ENCODE measurements at places on chromosomes 16 and 17. TPM values are rescaled to one million over a fixed set of nuclear protein-coding genes. Genes with fewer than 3 reads are reported as not detected.
A peak's percentile ranks its signal among the peaks of the same experiment; 100 is the strongest.

DNA sequence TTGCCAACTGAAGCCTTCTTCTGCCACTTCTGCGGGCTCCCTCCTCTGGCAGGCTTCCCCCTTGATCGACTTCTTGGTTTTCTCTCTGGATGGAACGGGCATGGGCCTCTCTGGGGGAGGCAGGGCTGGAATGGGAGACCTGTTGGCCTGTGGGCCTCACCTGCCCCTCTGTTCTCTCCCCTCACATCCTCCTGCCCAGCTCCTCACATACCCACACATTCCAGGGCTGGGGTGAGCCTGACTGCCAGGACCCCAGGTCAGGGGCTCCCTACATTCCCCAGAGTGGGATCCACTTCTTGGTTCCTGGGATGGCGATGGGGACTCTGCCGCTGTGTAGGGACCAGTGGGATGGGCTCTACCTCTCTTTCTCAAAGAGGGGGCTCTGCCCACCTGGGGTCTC lies 6.5 kb upstream of the LASP1NB start:
- DNase-seq, result no peak

DNA sequence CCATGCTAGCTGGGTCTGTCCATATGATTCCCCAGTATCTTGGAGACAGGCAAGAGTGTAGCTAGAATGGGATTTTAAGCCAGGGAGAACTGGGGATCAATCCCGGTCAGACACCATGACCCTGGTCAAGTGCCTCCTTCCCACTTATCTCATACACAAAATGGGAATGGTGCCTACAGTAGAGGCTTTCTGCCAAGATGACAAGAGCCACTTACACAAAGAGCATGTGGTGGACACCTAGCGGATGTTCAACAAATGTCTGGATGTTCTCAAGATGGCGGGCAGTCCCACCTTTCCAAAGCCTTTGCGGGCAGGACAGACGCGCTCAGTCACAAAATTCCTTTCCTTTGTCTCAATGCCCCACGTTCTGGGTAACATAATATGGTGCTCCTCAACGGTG lies 57.3 kb downstream of the MAF start:
- DNase-seq, result no peak

The SSTR5 gene
- not detected for total RNA-seq

DNA sequence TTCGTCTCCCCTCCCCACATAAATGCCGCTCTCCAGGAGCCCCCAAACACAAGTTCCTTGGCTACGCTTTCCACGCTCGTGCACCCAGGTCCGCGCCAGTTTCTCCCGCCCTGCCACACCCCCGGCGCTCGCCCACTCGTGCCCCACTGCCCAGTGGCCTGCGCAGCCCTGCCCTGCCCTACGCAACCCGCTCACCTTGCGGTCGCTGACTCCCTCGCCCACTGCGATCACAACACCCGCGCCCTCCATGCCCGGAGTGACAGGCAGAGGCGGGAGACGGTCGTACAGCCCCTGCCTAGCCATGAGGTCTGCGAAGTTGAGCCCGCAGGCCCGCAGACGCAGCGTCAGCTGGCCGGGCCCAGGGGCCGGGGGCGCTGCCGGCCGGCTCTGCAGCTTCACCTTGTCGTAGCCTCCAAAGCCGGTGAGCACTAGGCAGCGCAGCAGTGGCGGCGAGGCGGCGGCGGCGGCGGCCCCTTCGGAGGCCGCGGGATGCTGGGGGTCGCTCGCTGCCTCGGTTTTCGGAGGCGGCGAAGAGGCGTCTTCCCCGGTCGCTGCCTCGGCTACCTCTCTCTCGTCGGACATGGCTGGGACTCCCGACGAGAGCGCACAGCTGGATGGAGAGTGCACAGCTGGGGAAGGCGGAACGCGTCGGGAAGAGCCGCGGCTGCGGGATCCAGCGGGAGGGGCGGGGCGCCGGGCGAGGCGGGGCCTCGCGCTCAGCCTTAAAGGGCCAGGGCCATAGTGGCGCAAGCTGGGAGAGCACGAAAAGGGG lies at the start of gene VAT1:
TSS of gene VAT1 (minus strand) at position 645 of the 772 bp plus-strand sequence. CDS start at position 582, 63 bp downstream.
- DNase-seq, result peak; percentile 63

The TNFRSF17 gene
- not detected for total RNA-seq

The KCTD19 gene
- total RNA-seq, result under 0.01 TPM

DNA sequence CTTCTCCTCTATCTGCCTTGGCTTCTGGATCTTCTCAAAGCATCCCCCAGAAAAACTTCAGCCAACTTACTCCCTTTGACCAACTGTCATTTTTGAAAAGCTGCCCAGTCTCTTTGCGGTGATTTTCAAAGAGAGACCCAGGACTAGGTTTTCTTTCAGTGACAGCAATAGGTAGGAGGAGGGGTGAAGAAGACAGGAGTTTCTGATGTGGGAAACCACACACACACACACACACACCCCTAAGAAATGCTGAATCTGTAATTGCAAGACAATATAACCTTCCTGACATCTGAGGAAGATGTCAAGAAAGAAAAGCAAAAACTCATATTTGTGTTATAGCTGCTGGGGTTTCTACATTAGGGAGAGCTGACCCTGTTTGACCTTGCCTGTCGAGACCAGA lies 5.2 kb downstream of the FAM20A start:
- DNase-seq, result no peak

- no peak for DNase-seq
Observed at GRCh38 chr16:29850998-29851397, 12.0 kb downstream of the CDIPT start.

The USP6 gene
- not detected for total RNA-seq

The CDYL2 gene
- total RNA-seq, result 3.9 TPM

The SENP3 gene
- total RNA-seq, result 72.8 TPM

The FZD2 gene
- total RNA-seq, result 21.3 TPM

The SULT1A4 gene
- total RNA-seq, result 1.1 TPM

- peak; percentile 18 for DNase-seq
Observed at GRCh38 chr16:85782451-85782850, 16.9 kb downstream of the EMC8 start.

DNA sequence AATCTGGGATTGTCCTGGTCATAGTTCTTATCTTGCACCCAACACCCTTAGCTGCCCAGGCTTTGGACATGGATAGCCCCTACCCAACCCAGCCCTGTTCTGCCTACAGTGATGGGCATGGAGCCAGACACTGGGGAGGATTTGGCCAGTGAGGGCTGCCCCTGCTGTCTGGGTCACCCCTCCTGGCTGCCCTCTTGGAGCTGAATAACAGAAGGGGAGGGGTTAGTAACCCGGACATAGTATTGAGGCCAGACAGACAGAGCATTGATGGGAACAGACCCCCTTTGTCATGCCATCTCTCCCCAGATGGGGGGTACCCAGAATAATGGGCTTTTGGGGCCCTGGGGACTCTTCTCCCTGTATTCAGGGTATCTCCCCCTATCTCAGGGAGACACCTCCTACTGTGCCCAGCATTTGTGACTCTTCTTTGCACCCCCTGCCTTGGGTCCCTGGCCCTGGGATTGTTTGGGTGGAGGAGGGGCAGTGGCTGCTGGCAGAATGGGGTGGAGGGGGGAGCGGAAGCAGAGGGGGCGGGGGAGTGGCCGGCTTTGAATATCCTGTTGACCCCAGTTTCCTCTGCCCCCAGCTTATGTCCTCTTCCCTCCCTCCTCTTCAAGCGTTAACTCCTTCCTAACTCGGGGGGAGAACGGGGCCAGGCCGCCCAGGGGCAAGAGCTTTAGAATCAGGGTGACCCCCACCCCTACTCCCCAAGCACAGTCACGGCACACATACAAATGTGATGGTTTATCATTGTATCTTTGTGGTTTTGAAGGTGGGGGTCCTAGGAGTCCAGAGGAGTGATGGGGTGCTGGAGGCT lies 17.0 kb downstream of the GJD3 start:
- no peak for DNase-seq

DNA sequence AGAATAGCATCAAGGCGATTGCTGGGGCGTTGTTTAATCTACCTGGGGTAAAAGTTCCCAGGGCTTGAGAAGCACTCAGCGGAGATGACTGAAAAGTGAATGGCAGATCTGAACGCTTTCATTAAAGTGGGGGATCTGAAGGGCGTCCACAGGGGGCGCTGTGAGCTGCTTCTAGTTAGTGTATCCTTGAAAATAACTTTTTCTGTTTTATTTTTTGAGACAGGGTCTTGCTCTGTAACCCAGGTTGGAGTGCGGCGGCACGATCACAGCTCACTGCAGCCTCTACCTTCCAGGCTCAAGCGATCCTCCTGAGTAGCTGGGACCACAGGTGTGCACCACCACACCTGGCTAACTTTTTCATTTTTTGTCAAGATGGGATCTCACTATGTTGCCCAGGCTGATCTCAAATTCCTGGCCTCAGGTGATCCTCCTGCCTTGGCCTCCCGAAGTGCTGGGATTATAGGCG lies 360.4 kb downstream of the SEC14L1 start:
- no peak for DNase-seq

The ACSM2A gene
- total RNA-seq, result not detected

The KRTAP4-1 gene
- not detected for total RNA-seq

The IRX6 gene
- total RNA-seq, result not detected

The SRCIN1 gene
- total RNA-seq, result not detected

Data from IMR-90 (cell line).